ENCODE measurements at places on chromosomes 11 and 22.

DNA sequence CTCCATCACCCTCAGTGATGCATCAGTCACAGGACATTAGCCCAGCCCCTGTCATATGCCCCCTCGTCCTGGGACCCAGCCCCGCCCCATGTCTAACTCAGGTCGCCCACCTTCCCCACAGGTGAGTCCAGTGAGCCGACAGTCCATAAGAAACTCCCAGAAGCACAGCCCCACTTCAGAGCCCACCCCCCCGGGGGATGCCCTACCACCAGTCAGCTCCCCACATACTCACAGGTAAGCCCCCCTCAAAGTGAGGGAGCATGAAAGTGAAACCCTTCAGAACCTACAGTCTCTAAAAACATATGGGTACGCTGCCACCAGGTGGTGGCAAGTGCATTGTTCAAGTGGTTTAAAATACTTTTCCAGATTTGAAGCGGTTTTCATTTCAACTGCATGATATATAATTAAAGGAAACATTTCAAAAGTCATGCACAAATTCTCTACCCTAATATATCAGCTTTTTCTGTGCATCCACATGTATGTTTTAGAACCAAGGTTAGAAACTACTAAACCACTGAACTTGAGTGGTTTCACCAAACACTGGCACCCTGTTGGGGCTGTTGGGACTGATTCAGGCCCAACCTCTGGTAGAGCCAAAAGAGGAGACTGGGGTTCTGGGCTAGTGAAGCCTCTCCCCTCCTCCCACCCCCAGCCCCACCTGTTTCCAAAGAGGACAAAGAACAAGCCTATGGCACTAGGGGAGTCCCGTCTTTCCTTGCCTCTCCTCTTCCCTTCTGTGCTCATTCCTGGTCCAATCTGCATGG lies 17.3 kb downstream of the EPS8L2 start:
- no peak for DNase-seq

- DNase-seq = no peak
These were observed 36.0 kb downstream of the CD6 start for GRCh38 chr11:61007383-61007955.

DNA sequence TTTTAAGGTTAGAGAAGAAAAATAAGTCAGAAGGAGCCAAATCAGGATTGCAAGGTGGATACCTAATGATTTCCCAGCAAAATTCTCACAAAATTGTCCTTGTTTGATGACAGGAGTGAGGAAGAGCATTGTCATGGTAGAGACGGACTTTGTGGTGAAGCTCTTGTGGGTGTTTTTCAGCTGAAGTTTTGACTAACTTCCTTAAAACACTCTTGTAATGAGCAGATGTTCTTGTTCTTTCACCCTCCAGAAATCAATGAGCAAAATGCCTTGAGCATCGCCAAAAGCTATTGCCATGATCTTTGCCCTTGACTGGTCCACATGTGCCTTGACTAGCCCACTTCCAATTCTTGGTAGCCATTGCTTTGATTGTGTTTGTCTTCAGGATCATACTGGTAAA lies 20.0 kb downstream of the CALCB start:
- no peak for DNase-seq

GRCh38 chr11:41050791-41051190 lies 408.7 kb downstream of the LRRC4C start:
- no peak for DNase-seq

DNA sequence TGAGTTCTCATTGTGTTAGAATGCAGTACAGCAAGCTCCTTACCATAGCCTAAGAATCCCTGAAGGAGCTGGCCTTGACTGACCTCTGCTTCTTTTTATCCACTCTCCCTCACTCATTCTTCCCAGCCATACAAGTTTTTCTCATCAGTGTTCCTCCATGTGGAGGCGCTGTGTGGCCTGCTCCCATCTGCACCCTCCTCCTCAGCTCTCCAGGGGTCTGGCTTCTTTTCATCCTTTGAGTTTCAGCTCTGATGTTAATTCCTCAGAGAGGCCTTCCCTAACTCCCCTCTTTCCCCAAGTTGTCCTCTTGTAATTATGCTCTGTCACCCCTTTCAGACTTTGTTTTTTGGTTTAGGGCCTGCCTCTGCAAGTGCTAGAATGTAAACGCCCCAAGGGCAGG lies 144.8 kb downstream of the WNT7B start:
- DNase-seq = no peak

GRCh38 chr22:38419121-38419857 lies 35.7 kb downstream of the KCNJ4 start:
- no peak for DNase-seq

GRCh38 chr22:17964643-17965042 lies 59.7 kb downstream of the MICAL3 start:
- DNase-seq = no peak

DNA sequence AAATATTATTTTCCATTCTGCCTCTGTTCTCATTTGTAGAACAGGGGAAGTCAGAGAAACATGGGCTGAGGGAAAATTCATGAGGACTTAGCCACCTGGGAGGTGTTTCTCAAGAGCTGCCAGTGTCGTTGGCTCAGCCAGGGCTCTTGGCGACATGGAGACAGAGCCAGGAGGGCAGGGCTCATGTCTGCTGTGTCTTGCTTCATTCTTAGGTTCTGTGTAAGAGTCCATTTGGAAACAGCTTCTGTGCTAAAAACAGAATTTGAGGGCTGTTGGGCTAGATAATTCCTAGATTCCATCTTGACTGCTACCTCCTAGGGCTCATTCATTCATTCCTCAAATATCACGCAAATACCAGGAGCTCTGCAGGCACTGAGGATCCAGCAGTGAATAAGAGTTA lies 15.1 kb upstream of the MRGPRX2 start:
- DNase-seq = no peak

DNA sequence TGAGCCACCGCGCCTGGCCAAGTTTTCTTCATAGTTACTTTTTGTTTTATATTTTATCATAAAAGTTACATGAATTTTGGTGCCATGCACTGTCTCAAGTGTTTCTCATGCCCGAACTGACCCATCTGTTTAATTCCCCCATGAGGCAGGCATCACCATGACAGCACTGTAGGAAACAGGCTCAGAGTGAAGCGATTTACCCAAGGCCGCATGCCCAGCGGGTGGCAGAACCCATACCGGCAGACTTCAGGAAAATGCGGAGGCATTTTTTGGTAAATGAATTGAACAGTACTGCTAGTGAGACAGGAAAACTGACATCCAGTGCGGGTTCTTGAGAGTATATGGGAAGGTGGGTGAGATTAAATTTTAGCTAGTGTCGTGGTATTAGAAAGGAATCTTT lies 19.0 kb downstream of the CECR2 start:
- no peak for DNase-seq

GRCh38 chr22:24905909-24906308 lies 40.6 kb downstream of the LHFPL7 start:
- DNase-seq = no peak

DNA sequence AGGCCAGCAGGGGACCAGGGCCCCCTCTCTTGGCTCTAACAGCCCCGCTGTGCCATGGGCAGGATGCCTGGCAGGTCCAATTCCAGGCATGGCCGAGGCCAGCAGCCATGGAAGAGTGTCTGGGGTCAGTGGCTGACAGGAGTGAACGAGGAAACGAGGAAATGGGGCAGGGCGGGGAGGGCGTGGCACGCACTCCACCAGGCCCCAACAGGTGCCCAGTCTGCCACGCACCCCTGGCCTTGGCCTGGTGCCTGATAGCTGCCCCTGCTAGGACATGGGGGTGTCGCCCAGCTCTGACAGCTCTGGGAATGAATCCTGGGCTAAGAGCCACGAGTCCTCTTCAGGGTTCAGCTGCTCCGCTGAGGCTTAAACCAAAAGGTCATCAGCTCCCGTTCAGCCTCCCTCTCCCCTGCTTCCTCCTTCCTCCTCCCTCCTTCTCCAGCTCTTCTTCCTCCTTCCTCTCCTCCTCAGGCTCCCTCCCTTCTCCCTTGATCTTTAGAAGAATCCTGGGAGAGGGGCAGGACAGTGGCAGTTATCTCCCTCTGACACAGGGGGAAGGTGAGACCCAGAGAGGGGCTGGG lies 11.5 kb upstream of the TBC1D22A start:
- no peak for DNase-seq

- DNase-seq = peak; percentile 39
These were observed 751 bp downstream of the ARFGAP3 start for GRCh38 chr22:42856179-42856864.

DNA sequence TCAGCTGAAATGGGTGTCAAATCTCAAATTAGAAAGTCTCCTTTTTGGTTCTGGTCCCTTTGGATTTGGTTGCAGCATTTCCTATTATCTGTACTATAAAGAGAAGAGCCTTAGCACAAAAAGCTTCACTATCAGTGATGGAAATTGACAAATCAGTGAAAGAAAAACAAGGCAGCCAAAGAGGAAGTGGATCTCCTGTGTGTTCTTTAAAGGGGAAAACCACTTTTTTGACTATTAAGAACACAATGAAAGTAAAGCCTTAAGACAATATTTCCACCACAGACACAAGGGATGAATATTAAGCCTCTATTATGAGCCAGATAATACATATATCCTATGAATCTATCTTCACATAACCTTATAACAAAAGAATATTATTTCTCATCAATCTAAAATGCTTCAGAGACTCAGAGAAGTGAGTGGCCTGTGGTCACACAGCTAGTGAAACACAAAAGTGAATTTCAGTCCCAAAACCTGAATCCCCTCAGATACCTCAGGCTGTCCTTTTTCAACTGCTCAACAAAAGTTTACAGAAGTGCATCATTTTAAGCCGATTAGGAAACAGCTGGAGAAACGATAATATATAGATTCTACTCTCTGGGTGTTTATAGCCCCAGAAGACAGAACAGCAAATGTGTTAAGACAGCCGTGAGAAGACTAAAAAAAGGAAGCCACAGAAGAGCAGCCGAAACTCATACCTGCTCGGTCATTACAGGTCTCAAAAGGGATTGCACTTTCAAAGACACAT lies 24.4 kb upstream of the FSHB start:
- no peak for DNase-seq
